ENCODE measurements at places on chromosomes 2 and 18.

GRCh38 chr18:57715671-57716070 lies 87.4 kb downstream of the ATP8B1 start:
- DNase-seq: no peak

DNA sequence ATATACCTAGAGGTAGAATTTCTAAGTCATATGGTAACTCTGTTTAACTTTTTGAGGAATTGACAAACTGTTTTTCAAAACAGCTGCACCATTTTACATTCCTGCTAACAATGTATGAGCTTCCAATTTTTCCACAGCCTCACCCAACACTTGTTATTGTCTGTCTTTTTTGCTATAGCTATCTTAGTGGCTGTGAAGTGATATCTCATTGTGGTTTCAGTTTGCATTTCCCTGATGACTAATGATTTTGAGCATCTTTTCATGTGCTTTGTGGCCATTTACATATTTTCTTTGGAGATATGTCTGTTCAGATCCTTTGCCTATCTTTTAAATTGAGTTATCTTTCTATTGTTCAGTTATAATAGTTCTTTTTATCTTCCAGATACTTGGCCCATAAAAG lies 273.8 kb downstream of the AGPS start:
- DNase-seq: no peak

DNA sequence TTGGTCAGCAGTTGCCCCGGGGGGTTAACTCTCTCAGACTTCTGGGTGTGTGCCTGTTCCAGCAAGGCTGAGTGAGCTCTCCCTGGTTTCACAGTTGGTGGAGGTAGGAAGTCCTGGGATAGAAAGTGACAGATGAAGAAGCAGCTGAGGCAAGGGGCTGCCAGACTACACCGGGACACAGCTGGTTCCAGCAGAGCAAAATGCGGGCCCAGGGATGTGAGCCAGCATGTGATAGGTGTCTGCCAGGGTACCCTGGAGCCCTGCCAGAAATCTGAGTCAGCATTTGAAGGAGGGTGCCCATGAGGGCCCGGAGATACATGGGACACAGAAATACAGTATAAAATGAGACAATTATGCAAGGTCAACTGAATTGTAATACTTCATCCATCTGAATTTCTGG lies 79.3 kb upstream of the LGALSL start:
- no peak for DNase-seq

- DNase-seq: no peak
Observed at GRCh38 chr18:31250902-31251301, 67.1 kb upstream of the DSG1 start.

GRCh38 chr18:42024131-42024530 lies 69.1 kb downstream of the PIK3C3 start:
- no peak for DNase-seq

DNA sequence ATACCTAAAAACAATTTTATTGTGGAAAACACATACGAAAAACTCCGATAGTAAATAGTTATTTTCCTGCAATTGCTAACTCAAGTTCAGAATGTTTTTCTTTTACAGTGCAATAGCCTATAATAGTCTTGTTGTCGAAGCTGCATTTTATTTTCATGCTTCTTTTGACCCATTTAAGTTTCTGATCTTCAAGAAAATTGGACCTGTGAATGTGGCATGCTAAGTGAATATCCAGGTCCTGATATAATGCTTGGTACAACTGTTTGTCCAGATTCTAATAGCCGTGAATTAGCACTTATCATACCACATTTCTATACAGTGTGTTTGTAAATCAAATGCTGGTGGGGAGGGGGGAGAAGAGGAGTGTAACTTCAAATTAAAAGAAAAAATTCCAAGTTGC lies 3.0 kb upstream of the ONECUT2 start:
- DNase-seq: no peak

DNA sequence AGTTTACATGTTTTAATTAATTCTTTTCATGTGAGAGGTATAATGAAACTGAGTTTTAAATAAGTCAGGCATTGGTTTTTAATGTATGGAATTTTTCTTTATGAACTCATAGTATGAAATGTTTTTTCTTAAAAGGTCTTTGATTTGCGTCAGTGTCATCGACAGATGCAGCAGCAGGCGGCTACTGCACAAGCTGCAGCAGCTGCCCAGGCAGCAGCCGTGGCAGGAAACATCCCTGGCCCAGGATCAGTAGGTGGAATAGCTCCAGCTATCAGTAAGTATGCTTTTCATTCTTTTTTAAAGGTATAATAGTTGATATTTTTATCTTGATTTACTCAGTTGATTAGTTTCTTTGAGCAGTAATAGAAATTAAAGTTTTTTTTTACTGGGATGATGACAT lies 46.5 kb downstream of the SMAD4 start:
- DNase-seq: no peak

DNA sequence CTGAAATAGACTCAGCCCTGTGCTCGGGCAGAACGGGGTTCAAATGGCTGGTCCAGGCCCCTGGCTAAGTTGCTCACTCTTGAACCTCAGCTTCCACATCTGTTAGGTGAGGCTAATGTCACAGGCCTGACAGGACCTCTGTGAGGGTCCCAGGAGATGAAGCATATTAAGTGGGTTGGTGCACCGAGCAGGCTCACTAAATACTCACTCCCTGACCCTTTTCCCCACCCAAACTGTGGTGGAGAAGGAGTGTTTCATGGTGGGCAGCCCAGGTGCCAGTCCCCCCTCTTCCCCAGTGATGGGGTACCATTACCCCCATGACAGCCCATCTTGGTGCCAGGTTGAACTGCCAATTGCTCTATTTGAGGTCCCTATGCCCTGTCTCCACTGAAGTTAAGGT lies 286.0 kb downstream of the MYCN start:
- no peak for DNase-seq

- no peak for DNase-seq
Observed at GRCh38 chr2:233114421-233114861, 54.3 kb downstream of the INPP5D start.

DNA sequence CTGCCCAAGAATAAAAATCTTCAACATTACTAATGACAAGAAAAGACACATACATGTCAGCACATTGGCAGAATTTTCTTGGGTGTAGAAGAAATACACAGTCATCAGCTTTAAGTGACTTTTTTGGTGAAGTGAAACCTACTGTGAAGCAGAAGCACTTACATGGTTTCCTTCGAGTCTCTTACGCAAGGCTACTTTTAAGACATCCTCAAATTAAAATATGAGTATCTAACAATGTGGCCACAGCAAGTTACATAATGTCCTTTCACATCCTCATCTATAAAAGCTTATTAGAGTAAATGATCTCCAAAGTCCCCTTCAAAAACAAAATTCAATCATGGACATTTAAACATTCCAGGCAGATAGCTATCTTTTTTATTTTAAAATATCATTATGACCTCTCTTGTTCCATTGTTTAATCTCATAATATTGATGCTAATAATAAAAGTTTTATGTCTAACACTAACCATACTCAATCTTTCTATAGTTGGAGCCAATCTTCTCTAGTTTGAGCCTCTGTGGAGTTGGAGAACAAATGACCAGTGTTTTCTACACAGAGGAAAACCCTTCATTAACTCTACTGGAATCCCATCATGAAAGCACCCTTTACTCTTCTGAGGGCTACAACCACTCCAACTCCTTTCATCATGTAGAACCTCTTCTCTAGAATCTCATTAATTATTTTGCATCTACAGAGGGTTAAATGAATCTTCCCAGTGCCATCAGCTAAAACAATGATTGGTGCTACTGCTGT lies 182.2 kb upstream of the ZFP36L2 start:
- DNase-seq: no peak

DNA sequence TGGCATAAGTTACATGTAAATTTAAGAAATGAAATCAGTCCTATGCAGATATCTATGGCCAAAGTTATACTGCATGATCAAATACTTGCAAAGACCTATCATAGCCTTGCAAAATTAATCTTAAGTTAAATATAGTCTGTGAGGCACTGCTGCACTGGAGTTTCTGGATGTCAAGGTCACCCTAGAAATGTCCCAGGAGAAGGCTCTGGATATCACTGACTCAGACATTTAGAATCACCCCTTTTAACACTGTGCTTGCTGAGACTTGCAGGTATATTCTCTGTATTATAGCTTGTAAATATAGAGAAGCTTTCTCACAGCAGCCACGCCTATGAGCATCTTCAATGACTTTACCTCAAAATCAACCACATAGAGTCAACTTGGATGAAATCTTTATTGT lies 51.5 kb downstream of the ETAA1 start:
- no peak for DNase-seq
